ENCODE measurements at places on chromosomes 16 and 17.

GRCh38 chr16:80667251-80667560, 126.4 kb downstream of the DYNLRB2 start:
- no peak for DNase-seq

DNA sequence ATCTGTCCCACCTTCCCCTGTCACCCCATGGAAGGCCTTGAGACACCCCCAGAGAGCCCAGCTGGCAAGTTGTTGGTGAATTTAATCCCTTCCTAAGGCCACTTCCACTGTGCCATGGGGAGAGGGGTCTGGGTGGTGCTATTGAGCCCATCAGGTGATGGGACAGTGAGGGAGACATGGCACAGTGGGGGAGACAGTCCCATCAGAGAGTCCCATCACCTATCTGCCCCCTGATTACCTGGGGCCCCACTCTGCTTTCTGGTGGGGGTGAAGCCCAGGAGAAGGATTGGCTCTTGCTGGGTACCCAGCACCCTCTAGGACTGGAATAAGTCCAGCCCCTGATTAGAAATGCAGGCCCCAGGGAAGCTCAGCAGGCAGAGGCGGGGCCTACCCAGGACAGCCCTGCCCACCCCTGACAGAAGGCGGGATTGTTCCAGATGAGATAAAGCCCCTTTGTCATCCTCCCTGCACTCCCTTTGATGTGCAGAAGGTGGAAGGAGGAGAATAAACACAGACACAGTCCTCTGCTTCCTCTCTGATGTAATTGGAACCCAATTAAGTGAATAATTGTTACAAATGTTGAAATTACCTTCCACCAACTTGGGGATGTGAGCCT, 18.9 kb downstream of the TMEM132E start:
- no peak for DNase-seq

- DNase-seq: no peak
These were observed 8.0 kb upstream of the RNF112 start for GRCh38 chr17:19403021-19403420.

- peak; percentile 37 for DNase-seq
These were observed 43.5 kb downstream of the ST3GAL2 start for GRCh38 chr16:70395345-70395901.

DNA sequence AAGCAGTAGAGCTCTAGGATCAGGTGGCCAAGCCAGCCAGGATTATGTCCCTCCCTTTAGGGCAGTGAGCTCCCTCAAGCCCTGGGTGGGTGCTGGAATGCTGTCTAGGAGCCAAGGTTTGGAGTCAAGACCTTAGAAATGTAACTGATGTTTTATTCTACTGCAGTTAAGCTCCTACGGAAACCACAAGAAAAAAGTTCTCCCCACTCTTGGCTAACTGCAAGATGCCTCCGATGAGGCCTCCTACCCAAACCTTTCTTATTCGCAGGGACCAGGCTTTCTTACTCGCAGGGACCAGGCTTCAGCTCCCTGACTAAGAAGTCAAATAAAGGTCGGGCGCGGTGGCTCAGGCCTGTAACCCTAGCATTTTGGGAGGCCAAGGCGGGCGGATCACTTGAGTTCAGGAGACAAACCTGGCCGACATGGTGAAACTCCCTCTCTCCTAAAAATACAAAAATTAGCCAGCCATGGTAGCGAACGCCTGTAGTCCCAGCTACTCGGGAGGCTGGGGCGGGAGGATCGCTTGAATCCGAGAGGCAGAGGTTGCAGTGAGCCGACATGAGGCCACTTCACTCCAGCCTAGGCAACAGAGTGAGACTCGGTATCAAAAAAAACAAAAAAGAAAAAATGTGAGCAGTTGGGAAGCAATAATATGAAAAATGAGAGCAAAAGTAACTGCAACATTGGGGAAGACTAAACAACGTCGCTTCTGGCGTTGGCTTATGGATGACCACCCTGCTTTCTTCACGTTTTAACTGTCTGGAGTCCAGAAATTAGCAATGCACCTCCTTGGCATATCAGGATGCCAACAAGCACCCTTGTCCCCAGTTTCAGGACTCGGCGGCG, 31.7 kb upstream of the ARL4D start:
- DNase-seq: no peak

- DNase-seq: no peak
These were observed 58.1 kb downstream of the MPHOSPH6 start for GRCh38 chr16:82111944-82112343.

DNA sequence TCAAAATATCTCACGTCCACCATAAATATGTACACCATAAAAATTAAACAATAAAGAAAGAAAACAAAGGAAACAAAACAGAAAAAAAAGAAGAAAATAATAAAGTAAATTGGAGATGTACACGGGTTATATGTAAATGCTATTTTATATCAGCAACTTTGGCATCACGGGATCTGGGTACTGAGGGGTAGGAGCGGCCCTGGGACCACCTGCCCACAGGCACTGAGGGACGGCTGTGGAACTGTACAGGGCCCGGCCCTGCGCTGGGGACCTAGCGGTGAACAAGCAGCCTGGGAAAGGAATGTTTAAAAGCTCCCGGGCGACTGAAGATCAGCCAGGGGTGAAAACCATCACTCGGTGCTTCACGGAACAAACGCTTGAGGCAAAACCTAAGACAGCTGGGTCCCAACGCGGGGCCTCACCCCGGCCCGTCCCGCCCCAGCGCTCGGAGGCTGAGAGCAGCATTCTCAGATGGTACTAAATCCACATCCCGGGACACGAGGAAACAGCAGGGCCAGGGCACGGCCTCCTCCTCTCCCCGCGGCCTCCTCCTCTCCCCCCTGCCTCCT, 31.2 kb downstream of the NXN start:
- DNase-seq: no peak

DNA sequence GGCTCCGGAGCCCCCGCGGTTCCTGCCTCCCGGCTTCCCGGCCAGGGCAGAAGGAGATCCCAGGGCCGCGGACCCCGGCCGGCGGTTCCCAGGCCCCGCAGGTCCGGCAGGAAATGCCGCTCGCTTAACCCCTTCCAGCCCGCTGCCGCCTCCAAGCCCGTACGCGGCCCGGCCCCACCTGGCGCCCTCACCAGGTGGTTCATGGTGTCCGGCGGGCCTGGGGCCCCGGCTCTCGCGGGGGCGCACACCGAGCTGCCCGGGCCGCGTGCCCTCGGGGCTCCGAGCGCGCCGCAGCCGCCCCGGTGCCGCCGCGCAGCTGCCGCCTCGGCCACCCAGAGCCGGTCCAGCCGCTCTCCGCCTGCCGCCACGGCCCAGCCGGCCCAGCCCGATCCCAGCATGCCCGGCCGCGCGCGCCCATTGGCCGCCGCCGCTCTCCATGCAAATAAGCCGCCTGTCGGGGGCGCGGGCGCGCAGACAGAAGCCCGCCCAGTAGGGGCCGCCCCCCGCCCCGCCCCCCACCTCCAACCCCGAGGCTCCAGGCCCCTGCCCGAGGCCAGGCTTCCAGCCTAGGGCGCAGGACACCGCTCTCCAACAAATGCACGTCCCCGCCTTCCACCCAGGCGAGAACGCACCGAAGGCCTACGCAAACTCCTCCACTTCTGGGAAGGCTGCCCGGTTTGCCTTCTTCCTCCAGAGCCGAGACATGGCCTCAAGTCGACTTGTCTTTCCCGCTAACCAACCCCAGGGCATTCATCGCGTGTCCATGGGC, at the start of gene BCAR1:
TSS of gene BCAR1 (minus strand) at position 345 of the 769 bp plus-strand sequence. CDS start at position 203, 142 bp downstream.
- DNase-seq: no peak

GRCh38 chr16:3950343-3951193, 70.1 kb upstream of the CREBBP start:
- no peak for DNase-seq

DNA sequence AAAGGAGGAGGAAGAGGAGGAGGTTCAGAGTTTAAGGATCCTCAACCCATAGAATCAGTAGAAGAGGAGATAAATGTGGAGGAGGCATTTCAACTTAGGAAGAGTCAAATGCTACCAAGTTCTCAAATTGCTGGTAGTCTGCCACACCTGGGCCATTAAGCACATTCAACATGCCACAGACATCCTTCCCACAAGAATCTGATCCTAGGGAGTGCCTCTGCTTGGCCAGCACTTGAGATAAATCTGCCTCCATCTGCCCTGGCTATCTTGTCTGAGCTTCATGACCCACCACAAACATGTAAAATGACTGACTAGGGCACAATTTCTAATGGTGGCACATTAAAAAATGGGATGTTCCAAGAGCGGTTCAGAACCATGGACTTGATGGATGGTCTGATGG, 37.3 kb upstream of the AXIN2 start:
- no peak for DNase-seq

GRCh38 chr17:48043176-48043575, 5.0 kb upstream of the NFE2L1 start:
- DNase-seq: no peak

DNA sequence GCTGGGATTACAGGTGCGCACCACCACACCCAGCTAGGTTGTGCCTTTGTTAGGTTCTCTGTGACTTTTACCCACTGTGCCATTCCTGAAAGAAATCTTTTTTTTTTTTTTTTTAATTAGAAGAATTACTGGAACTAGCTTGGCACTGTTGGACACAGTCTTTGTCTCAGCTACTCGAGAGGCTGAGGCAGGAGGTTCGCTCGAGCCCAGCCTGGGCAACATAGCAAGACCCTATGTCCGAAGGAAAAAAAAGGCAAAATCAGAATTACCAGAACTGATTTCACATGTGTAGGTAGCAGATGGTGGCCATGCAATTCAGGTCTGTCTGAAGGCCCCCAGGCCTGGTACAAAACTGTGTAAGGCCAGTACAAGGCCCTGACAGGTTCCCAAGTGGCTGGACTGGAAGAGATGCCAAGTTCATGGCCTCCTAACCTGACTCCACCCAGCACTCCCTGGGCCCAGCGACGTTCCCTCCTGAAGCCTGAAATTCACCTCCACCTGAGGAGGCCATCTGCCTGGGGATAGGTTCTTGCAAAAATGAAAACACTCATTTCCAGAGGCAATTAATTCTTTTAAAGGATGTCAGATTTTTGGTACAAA, 23.0 kb downstream of the CARHSP1 start:
- no peak for DNase-seq

GRCh38 chr16:5979905-5980550, 882.4 kb upstream of the EEF2KMT start:
- no peak for DNase-seq

GRCh38 chr16:28265822-28266221, 26.5 kb upstream of the SBK1 start:
- DNase-seq: no peak

DNA sequence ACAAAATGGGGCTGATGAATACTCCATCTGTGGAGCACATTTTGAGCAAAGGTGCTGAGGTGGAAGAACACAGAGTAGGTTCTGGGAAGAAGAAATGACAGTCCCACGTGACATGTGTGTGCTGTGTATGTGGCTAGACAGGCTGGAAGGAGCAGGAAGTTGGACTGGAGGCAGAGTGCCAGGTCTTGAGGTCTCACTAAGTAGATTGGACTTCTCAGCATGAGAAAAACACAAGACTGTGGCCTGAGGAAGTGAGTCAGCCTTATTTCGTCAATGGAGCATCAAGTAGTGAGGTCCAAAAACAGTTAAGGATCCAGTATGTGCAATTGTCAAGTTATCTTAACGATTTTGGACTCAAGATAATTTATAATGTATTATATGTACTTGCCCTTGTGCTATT, 736.5 kb downstream of the KCNJ2 start:
- DNase-seq: no peak

GRCh38 chr17:40466298-40466971, 23.2 kb downstream of the IGFBP4 start:
- no peak for DNase-seq

DNA sequence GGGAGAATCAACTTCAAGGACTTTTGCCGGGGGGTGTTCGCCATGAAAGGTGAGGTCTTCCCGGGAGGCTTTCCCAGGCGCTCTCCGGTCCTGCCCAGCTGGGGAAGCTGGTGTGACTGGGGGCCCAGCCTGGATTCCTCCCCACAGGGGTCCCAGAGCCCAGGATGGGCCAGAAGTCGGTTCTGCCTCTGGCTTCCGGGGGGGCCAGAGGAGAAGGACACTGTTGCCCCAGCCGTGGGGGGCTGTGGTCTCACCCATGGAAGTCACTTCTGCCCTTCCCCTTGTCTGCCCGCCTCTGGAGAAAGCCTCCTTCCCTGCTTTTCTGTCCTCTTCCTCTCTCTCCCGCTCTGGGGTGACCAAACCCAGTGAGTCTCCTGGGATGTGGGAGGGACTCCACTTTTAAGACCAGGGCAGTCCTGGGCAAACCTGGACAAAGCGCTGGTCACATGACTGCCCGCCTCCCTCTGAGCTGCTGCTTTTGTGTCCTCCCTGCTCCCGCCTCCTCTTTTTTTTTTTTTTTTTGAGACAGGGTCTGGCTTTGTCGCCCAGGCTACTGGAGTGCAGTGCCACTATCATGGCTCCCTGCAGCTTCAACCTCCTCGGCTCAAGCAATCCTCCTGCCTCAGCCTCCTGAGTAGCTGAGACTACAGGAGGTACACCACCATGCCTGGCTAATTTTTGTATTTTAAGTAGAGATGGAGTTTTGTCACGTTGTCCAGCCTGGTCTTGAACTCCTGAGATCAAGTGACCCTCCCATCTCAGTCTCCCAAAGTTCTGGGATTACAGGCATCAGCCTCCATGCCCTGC, 40.6 kb downstream of the RAB11FIP4 start:
- DNase-seq: no peak

DNA sequence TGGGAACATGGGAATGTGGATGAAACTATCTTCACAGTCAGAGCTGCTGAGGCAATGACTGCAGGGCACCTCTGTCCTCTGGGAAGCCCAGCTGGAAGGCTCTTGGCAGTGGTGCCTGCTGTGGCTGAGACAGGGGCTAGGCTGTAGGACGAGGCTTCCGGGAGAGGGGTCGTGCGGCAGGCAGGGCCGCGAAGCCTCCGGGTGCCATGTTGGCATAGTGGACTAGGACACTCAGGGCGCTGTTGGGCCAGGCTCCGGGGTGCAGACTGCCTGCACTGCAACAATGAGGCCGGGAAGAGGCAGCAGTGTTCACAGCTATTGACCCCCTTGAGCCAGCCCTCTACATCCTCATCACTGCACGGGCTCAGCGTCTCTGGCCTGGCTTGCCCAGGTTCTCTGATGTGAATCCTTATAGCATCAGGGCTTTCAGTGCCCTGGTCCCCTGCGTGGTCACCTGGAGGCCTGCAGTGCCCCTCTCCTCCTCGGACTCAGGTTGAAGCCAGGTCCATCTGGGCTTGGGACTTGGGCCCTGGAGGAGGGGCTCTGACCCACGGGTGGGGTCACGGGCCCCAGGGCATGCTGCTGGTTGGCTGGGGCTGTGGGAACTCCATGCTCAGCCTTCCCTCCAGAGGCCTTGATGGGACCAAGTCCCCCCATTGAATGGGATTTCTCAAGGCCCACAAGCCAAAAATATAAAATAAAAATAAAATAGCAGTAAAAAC, 91.6 kb downstream of the TNFRSF13B start:
- DNase-seq: no peak

- no peak for DNase-seq
These were observed 17.5 kb downstream of the HDAC5 start for GRCh38 chr17:44105941-44106340.

- no peak for DNase-seq
These were observed 425.1 kb downstream of the MAF start for GRCh38 chr16:79175286-79176057.

All from bone marrow (tissue), 2 donors.